ENCODE measurements at places on chromosomes 6 and 20.

GRCh38 chr20:32763202-32764004 lies 1.2 kb downstream of the DNMT3B start:
- DNase-seq, result no peak

GRCh38 chr20:43983359-43983758 lies 68.7 kb downstream of the TOX2 start:
- no peak for DNase-seq

- no peak for DNase-seq
Observed at GRCh38 chr6:100257793-100258395, 206.8 kb downstream of the SIM1 start.

DNA sequence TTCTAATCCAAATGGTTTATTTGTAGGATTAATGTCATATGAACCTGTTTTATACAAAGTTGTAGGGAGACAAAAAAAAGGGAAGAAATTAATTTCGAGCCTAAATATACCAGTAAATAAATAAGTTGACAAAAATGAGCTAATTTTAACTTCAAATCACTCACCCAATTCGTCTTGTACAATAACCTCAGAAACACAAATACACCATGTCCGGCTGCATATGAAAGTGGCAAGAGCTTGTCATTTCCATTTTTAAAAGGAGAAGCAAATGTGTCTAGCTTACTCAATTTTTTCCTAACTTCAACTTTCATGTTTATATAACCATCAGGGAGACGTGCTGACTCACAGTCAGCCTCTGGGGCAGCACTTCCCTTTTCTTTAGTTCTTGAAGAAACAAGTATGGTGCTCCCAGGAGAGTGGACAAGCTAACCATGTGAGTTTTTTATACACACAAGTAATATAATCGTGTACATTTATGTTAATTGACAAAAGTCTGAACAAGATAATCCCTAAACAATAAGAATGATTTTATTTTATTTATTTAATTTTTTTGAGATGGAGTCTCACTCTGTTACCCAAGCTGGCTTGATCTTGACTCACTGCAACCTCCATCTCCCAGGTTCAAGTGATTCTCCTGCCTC lies 55.5 kb upstream of the SGK1 start:
- DNase-seq, result peak; percentile 98

DNA sequence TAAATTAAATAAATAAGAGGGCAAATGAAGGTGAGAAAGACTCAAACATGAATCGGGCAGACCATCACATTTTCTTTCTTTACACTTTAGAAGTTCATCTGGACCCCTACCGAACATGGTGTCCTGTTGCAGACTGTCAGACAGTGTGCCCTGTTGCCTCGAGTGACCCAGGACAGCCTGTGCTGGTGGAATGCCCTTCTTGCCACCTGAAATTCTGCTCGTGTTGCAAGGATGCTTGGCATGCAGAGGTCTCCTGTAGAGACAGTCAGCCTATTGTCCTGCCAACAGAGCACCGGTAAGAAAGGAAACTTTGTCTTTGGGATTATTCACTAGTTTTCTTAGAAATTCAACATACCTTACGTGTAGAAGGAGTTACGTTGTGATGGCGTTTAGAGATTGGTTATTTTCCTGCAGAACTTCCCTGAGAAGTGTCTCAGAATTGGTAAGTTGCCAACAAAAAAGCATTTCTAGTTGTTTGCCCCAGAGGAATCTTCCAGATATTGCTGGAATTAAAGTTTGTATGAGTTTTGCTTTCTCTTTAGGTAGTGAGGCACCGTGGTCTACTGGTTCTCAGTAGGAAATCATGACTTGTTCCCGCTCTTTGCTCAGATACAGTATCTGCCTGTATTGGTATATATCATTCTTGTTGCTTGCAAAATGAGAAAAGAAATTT lies 70.1 kb downstream of the RNF144B start:
- no peak for DNase-seq

DNA sequence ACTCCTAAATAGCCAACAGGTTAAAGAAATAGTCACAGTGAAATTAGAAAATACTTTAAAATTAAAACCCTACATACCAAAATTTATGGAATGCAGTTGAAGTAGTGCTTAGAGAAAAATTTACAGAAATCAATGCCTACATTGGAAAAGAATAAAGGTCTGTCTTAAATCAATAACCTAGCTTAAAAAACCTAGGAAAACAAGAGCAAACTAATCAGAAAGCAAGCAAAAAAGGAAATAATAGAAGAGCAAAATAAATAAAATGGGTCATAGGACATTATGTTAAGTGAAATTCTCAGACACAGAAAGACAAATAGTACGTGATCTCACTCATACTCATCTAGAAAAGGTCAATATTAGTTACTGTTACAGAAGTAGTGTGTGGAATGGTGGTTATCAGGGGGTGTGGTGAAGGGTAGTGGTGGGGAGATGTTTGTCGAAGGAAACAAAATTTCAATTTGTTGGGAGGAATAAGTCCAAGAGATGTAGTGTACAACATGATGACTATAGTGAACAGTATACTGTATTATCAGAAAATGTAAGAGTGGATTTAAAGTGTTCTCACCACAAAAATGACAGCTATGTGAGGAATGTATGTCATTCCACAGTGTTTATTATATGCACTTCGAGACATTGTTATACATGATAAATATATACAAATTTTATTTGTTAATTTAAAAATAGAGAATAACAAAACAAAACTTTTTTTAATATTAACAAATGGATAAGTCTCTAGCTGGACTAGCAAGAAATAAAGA lies 423.6 kb downstream of the CDH26 start:
- no peak for DNase-seq

GRCh38 chr6:63352544-63353285 lies 32.9 kb upstream of the LGSN start:
- DNase-seq, result peak; percentile 88

- no peak for DNase-seq
Observed at GRCh38 chr6:16904957-16905356, 143.7 kb upstream of the ATXN1 start.

DNA sequence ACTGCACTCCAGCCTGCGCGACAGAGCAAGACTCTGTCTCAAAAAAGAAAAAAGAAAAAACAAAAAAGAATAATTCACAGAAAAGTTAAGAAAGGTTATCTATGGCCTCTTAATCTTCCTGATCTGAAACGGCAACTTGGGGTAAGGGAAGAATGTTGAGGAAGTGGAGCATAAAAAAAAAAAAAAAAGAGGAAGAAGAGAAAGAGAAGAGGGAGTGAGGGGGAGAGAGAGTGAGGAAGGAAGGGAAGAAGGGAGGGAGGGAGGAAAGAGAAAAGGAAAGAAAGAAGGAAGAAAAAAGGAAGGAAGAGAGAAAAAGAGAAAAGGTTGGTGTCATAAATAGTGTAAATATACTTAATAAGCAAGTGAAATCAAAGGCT lies 68.9 kb upstream of the NCOA3 start:
- no peak for DNase-seq

Measured in inflammatory macrophage (primary cell).